ENCODE measurements at places on chromosomes 7 and 10. TPM values are rescaled to one million over a fixed set of nuclear protein-coding genes. Genes with fewer than 3 reads are reported as not detected.

DNA sequence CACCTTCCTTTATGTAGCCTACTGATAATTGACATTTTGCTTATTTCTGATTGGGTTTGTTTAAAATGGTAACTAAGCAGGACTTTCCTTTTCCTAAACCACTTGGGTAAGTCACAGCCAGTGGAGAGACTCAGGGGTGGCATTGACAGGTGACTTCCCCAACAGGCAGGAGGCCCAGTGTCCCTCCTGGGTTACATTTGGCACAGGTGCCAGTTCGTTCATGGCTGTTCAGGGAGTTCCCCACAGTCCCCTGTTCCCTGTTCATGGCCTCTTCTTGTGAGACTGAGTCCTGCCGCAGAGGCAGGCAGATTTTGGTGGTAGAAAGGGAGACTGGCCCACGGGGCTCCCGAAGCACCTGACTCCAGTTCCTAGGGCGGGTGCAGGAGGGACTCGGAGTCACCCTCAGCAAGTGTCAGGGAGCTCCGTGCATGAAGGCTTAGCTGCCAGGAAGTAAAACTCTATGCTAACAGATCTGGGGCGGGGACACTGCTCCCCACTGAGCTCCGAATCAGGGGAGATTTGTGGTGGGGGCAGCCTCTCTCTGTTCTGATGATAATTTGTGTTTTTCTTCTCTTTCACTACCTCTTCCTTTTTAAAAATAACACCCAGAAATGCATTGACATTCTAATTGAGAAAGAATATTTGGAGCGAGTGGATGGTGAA lies 84.1 kb downstream of the EZH2 start:
- no peaks in the 10 kb centered on the region for H3K4me1 ChIP-seq
- no peak overlapping the region for H3K27ac ChIP-seq

- no peaks in the 10 kb centered on the region for H3K36me3 ChIP-seq
- no peak overlapping the region for H3K27ac ChIP-seq
- DNase-seq = no peak
- no peaks in the 10 kb centered on the region for H3K4me1 ChIP-seq
These were observed 79.1 kb downstream of the HDAC9 start for GRCh38 chr7:18574676-18575075.

DNA sequence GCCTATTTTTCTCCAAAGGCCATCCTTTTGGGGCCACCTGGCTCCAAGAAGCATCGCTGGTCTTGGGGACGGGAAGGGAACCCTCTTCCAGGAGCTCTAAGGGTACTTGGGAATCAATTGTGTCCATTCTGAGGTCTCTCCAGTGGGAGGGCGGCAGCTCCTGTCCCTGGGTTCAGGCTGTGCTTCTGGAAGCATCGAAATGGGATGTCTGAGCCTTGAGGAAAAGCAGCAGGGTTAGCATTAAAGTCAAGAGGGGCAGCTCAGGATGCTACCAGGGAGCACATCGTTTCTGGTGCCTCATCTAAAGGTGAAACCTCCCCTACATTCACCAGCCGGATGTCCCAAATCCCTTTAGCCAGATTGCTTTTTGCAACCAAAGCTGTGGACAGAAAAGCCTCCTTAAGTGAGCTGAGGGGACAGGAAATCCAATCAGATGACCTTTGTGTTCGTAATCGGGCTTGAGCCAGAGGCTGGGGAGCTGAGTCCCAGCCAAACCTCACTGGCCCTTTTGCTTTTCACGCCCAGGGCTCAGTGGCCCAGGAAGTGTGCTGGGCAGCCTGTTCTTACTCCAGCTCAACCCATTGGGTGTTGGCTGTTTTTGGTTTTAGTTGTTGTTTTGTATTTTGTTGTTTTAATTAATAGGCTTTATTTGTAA lies 88.8 kb upstream of the ANLN start:
- no peak overlapping the region for H3K27ac ChIP-seq
- H3K4me3 ChIP-seq = no peak overlapping the region
- no peaks in the 10 kb centered on the region for H3K27me3 ChIP-seq
- H3K4me1 ChIP-seq = no peaks in the 10 kb centered on the region

GRCh38 chr10:124719213-124719851 lies 24.8 kb downstream of the FAM53B start:
- H3K27me3 ChIP-seq = no peaks in the 10 kb centered on the region
- H3K4me3 ChIP-seq = peak overlapping the region; percentile 29
- H3K36me3 ChIP-seq = peaks cover 5% of the 10 kb centered on the region
- H3K4me1 ChIP-seq = peaks cover 98% of the 10 kb centered on the region
- DNase-seq = peak; percentile 90

DNA sequence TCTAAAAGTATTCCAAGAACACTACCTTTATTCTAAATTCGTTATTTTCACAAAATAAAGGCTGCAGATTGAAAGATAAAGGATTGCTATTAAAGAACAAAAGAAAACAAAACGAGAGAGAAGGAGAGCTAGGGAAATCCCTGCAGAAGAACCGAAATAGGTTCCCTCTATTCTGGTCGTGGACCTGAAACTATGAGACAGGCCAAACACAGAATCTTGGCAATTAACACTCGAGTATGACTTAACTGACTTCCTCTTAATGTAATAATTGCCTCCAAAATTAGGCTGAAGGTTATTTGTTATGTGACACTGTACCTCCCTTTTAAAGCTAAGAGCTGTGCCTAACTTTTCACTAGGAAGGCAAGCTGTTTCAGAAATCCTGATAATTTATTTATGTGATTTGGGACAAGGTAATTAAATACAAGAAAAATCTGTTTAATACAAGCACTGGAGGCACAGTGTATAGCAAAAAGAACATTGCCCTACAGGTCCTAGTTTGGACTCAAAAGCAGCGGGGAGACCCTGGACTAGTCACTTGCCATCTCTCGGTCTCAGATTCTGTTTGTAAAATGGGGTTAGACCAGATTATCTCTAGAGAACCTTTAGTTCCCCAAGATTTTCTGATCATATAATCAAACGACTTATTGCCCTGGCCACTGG lies 11.6 kb downstream of the NAMPT start:
- peaks cover 50% of the 10 kb centered on the region for H3K36me3 ChIP-seq
- no peak overlapping the region for H3K4me3 ChIP-seq
- no peak for DNase-seq
- no peak overlapping the region for H3K27ac ChIP-seq
- no peaks in the 10 kb centered on the region for H3K27me3 ChIP-seq
- no peaks in the 10 kb centered on the region for H3K4me1 ChIP-seq

DNA sequence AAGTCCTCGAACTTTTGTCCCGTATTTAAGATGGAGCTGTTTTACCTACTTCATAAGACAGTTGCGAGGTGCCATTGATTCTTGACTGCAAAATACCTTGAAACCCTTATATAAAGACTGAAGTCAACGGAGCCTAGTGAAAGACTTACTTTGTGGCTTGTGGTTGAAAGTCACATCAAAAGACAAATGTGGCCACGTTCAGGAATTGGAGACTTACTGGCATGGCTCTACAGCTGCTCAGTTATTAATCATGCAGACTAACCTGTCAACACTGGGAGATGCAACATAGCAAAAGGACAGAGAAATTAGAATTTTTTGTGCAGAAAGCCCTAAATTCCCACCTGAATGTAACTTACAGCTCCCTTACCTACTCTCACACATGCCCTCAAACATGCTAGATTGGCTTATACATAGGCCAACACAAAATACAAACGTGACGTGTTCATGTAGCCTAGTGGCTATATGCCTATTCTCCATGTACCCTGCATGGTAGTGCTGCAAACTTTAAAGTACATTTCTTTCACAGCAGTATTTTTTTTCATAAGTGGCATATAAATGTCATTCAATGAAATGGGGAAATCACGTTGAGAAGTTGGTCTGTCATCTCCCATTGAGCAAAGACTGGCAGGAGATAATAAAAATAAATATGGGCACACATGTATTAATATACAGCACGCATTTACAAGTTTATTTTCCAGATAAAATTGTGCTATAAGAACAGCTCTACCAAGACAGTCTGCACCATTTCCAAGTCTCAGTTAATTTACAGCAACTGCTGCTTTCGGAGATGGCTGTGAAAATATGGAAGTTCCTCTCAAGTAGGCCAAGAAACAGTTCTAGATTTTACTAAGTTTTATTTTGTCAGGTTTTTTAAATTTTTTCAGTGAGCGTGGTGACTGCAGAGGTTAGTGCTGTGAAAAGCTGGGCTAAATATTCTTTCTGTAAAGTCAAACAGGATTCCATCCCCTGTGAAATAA lies 170.4 kb upstream of the C7orf33 start:
- DNase-seq = no peak
- no peaks in the 10 kb centered on the region for H3K36me3 ChIP-seq
- no peak overlapping the region for H3K27ac ChIP-seq

GRCh38 chr7:3302681-3303320 lies 1.7 kb downstream of the SDK1 start:
- no peaks in the 10 kb centered on the region for H3K36me3 ChIP-seq
- H3K4me1 ChIP-seq = peaks cover 18% of the 10 kb centered on the region
- DNase-seq = no peak
- H3K4me3 ChIP-seq = peak overlapping the region; percentile 51
- H3K27me3 ChIP-seq = peaks cover 7% of the 10 kb centered on the region

DNA sequence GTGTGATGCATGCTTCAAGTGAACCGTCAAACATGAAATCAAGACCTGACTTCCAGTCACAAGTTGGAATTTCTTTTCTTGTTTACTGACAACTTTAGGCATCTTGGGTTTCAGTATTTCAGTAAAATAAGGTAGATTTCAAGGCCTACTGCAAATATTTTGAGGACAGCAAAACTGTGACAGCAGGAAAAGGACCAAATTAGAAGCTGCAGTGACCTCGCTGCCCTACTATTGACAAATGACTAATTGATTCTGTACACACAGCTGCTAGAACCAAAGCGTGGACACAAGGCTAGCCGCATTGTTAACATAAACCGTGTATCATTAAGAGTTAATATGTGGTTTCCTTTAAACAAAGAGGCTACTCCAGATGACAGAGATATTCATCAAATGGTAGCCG lies 105.7 kb upstream of the SEC61G start:
- H3K27me3 ChIP-seq = no peaks in the 10 kb centered on the region
- H3K4me1 ChIP-seq = no peaks in the 10 kb centered on the region
- DNase-seq = no peak
- no peak overlapping the region for H3K27ac ChIP-seq
- no peaks in the 10 kb centered on the region for H3K36me3 ChIP-seq

DNA sequence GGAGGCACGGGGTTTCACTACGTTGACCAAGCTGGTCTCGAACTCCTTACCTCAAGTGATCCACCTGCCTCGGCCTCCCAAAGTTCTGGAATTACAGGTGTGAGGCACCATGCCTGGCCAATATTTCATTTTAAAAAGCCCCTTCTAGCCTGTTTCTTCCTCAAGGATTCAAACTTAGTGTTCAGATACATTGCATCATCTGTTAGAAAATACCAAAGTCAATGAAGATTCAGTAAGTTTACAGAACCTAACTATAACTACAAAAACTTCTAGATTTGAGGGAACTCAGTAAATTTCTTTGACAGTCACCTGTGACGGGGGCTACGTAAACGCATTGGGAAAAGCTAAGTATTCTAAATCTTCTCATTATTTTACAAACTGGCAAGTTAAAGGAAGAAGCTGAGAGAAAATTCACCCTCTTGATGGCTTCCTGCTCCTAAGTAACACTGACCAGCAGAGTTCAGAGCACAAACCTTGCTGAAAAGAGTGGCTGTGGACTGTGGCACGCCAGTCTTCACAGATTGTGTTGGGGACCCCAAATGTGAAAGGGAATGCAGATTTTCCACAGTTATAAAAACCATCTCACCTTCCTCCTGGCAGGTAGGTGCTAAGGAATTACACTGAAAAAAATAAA lies 162.2 kb downstream of the PKD1L1 start:
- H3K36me3 ChIP-seq = no peaks in the 10 kb centered on the region
- no peak overlapping the region for H3K27ac ChIP-seq
- H3K4me3 ChIP-seq = no peak overlapping the region
- H3K4me1 ChIP-seq = no peaks in the 10 kb centered on the region

GRCh38 chr10:52679117-52679516 lies 93.5 kb downstream of the MBL2 start:
- no peaks in the 10 kb centered on the region for H3K36me3 ChIP-seq
- no peaks in the 10 kb centered on the region for H3K27me3 ChIP-seq
- DNase-seq = no peak

GRCh38 chr10:82212753-82213152 lies 337.8 kb downstream of the NRG3 start:
- no peak for DNase-seq
- no peak overlapping the region for H3K27ac ChIP-seq
- H3K27me3 ChIP-seq = no peaks in the 10 kb centered on the region
- H3K36me3 ChIP-seq = no peaks in the 10 kb centered on the region

GRCh38 chr7:116583653-116584052 lies 58.8 kb downstream of the CAV1 start:
- DNase-seq = no peak
- no peaks in the 10 kb centered on the region for H3K36me3 ChIP-seq
- peaks cover 5% of the 10 kb centered on the region for H3K4me1 ChIP-seq
- H3K4me3 ChIP-seq = no peak overlapping the region

DNA sequence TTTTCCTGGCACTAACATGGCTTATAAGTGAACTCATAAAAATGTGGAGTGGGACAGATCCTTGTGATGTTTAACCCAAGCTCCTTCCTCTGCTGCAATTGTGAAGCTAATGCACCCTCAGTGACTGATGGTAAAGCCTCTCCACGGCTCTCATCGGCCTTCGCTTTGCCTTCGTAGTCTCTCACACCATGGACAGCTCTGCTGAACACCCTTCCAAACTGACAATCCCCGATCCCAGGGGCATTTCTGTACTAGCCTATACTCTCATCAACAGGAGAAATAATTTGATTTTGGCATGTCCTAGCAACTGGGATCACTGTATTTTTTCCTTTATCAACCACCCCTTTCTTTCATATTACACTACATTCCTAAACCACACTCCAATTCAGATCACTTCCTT lies 6.1 kb downstream of the ZNF777 start:
- H3K27me3 ChIP-seq = no peaks in the 10 kb centered on the region
- DNase-seq = no peak
- no peak overlapping the region for H3K27ac ChIP-seq
- peaks cover 20% of the 10 kb centered on the region for H3K4me1 ChIP-seq
- H3K4me3 ChIP-seq = no peak overlapping the region

- no peak for DNase-seq
- H3K4me1 ChIP-seq = no peaks in the 10 kb centered on the region
- H3K27me3 ChIP-seq = no peaks in the 10 kb centered on the region
- no peak overlapping the region for H3K27ac ChIP-seq
These were observed 197.7 kb downstream of the SNX10 start for GRCh38 chr7:26489391-26489790.

- H3K4me1 ChIP-seq = no peaks in the 10 kb centered on the region
- H3K27me3 ChIP-seq = no peaks in the 10 kb centered on the region
- no peak for DNase-seq
- H3K27ac ChIP-seq = no peak overlapping the region
- H3K36me3 ChIP-seq = no peaks in the 10 kb centered on the region
These were observed 163.8 kb downstream of the INHBA start for GRCh38 chr7:41538810-41539724.

DNA sequence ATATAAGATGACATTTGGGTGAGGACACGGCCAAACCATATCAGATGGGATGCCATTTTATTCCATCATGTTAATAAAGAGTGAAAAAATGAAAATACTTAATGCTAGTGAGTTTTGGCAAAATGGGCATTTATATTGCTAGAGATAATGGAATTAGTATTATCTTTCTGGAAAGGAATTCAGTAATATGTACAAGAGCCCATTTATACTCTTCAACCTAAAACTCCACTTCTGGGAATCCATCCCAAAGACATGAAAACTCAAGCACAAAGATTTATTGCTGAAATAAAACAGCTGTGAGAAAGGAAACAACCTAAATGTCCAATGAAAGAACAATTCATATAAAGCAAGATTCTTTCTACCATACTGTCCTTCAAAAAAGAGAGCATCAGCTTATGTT lies 96.0 kb upstream of the TMEM168 start:
- no peak overlapping the region for H3K27ac ChIP-seq
- H3K36me3 ChIP-seq = no peaks in the 10 kb centered on the region
- no peaks in the 10 kb centered on the region for H3K4me1 ChIP-seq
- H3K4me3 ChIP-seq = no peak overlapping the region

NOS3 gene
- total RNA-seq = 3.9 TPM

MYH16 gene
- total RNA-seq = not detected

JCAD gene
- total RNA-seq = not detected

TMEM176B gene
- not detected for total RNA-seq

FAM25G gene
- total RNA-seq = not detected

SAP25 gene
- 52.0 TPM for total RNA-seq

SOSTDC1 gene
- total RNA-seq = not detected

C10orf105 gene
- 0.25 TPM for total RNA-seq

All from CD4-positive, alpha-beta T cell (primary cell).